ENCODE measurements at places on chromosomes 13 and 19.

- DNase-seq = peak; percentile 32
Observed at GRCh38 chr19:45250832-45251451, at the start of gene MARK4. Gene MARK4, plus strand, starts transcription at chr19:45251271. Its CDS starts 318 bp downstream, at chr19:45251589.

- no peak for DNase-seq
Observed at GRCh38 chr19:46823049-46823448, 27.6 kb downstream of the AP2S1 start.

GRCh38 chr19:10289836-10290356, at the start of gene ICAM5:
Gene ICAM5, plus strand, starts transcription at chr19:10289952. Its CDS starts 92 bp downstream, at chr19:10290044.
- no peak for DNase-seq

- no peak for DNase-seq
Observed at GRCh38 chr19:7994114-7994513, 11.3 kb downstream of the ELAVL1 start.

- DNase-seq = no peak
Observed at GRCh38 chr19:43984687-43985000, 656 bp downstream of the ZNF155 start.

- DNase-seq = no peak
Observed at GRCh38 chr13:48493066-48493765, 39.7 kb downstream of the RCBTB2 start.
